ENCODE measurements at places on chromosomes 6 and 20.

GRCh38 chr6:134295953-134296553, 21.9 kb downstream of the SGK1 start:
- no peak for DNase-seq

GRCh38 chr6:19322691-19323485, 514.3 kb upstream of the ID4 start:
- DNase-seq, result no peak

DNA sequence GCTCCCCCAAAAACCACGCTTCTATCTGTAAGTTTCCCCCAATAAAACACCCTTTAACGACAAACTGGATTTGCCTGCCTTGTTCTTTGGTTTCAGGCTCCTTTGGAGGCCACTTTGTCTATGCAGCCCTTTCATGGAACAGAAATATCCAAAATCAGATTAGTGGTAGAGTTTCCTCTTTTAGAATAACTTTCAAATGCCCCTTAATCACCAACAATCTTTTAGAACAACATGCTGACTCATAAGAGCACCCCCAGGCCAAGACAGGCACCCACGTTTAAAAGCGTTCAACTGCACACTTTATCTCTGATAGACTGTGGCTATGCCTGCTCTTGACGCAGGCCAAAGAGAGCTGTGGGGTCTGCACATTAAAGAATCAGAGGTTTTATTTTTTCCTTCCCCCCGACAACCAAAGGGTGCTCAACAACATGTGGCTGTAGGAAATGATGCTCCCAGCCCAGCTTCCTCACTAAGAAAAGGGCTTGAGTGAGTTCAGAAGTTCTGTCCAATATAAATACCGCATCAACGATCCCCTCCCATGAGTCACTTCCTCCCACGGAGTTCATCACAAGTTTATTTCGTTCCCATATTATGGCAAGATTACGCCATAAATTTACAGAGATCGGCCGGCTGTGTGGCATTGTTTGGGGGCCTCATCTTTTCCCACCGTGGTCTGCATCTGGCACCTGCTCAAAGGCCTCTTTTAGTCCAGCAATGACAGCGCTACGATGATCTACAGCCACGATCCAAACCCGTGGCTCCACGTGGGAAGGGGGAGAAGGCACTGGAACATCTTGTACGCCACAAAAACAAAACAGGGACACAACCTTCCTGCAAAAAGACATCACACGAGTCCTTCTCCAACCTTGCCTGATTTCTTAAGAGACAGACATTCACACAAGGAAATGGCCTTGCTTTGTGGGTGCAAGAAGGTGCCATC, 88.8 kb upstream of the NFATC2 start:
- DNase-seq, result peak; percentile 68

DNA sequence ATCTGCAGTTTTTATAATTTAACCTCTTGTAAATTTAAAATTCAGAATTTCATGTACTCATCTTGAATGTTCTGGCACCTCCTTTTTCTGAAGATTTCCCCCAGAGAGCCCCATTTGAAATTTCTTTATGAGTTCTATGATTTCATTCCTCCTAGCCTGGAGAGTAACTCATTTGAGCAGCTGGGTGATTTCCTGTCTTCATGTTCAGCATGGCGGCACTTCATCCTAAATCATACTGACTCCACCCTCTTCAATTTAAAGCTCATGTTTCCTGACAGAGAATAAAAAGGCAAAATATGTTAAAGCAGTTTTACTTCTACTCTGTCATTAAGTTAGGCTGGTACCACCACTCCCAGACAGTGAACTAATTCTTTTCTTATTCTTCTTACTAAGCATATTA, 250.9 kb upstream of the POU3F2 start:
- no peak for DNase-seq

DNA sequence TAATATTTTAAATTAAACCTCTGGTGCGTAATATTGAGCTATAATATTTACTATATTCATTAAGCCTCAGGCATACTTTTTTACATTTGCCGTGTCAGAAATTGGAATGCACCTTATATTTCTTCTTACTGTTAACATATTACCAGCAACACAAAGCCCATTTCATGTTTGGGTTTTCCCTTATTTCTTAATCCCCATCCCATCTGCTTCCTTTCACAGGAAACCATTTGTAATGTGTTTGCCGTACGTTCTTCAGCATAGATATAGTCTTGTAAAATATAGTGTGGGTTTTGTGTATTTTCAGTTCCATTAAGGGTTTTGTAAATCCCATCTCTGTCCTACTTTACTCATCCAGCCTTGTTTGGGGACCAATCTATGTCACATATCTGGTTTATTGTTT, 6.5 kb downstream of the EYS start:
- no peak for DNase-seq

- DNase-seq, result no peak
These were observed 87.3 kb downstream of the SCML4 start for GRCh38 chr6:107736713-107737396.

DNA sequence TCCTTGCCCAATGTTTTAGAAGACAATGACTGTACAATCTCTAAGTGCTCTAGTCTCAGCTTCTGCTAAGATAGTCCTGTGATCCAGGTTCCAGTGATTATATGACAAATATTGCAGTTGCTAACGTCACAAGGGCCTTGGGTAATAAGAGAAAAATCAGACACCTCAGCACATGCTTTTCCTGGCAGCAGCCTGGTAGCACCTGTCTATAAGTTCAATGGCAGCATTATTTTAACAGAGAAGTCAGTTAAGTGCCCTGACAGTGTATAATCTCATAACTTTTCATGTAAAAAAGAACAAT, 121.3 kb upstream of the BCLAF1 start:
- no peak for DNase-seq

DNA sequence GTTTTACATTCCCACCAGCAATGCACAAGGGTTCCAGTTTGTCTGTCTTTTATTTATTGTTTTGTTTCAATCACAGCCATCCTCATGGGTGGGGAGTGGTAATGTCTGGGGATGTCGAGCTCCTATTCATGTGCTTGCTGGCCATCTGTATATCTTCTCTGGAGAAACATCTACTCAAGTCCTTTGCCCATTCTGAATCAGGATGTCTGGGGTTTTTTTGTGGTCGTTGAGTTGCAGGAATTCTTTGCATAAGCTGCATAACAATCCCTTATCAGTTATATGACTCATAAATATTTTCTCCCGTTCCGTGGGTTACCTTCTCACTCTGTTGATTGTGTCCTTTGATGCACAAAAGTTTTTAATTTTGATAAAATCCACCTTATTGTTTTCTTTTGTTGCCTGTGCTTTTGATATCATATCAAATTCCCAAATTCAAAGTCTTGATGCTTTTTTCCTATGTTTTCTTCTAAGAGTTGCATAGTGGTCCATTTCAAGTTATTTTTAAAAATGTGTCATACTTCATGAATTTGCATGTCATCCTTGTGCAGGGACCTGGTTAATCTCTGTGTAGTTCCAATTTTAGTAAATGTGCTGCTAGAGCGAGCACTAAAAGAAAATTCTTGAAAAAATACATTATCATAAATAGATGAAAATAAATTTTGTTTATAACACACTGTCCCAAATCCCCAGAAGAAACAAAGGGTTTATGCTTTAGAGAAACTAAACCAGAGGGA, 54.9 kb upstream of the PDE10A start:
- DNase-seq, result no peak

DNA sequence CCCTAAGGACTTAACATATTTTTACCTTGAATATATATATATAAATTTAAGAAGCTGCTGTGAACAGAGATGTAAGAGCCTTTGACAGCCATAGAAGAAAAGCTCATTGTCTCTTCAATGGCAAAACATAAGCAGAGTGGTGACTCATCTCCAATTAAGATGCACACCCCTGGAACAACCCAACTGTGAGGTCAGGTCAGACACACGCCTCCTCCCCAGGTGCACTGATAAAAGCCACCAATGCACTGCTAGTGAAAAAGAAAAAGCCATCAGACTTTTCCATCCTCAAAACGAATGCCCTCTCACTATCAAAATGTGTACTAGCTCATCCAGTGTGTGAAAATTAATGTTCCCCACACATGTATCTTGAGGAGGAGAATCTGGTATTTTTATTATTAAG, 100.1 kb downstream of the SMLR1 start:
- no peak for DNase-seq

GRCh38 chr20:59307270-59307669, 6.9 kb downstream of the EDN3 start:
- DNase-seq, result no peak

DNA sequence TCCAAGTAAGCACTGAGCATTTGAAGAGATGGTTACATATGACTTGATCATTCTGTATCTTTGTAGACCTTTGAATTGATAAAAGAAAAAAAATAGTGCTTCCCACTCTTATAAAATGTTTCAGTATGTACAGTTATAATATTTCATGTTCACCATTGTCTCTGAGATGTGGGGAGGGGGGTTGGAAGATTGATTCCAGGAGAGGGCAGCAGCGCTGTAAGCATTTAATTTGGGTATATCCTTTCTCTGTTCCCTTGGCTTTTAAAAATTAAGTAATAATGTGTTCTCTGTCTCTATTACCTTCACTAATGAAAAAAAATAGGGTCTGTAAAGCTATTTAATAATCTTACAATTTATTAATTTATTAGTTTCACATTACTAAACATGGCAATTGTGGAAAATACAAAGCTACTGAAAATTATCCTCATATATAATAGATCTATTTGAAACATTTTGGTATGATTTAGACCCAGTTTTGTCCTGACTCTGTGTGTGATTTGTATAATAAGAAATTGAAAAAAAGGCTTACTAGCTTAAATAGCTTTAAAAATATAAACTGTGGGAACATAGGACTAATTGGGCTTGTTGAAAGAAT, 341.2 kb downstream of the CDKAL1 start:
- peak; percentile 11 for DNase-seq

All from activated CD4-positive, alpha-beta memory T cell treated with anti-CD3 and anti-CD28 coated beads for 36 hours (primary cell).